ENCODE measurements at places on chromosomes 3 and 15.

DNA sequence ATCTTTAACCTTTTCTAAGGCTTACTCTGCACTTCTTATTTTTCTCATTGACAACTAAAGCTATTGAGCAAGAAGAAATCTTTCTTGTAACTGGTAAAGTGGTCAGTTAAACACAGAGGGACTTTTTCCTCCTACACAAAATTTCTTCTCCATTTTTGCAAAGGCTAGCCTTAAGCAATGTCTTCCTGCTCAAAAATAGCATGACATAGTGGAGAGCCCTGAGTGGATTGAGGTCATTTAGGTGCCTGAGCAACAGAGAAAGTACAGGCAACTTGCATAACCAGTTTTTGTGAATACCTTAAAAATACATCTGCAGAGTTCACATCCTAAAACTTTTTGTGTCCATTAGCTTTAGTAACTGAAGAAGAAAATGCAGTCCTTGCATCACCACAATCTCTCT lies 144.7 kb upstream of the TTC14 start:
- DNase-seq, result no peak

GRCh38 chr15:22863356-22863755 lies 24.9 kb downstream of the NIPA2 start:
- DNase-seq, result no peak

- no peak for DNase-seq
Observed at GRCh38 chr15:92681141-92681631, 25.6 kb upstream of the FAM174B start.

DNA sequence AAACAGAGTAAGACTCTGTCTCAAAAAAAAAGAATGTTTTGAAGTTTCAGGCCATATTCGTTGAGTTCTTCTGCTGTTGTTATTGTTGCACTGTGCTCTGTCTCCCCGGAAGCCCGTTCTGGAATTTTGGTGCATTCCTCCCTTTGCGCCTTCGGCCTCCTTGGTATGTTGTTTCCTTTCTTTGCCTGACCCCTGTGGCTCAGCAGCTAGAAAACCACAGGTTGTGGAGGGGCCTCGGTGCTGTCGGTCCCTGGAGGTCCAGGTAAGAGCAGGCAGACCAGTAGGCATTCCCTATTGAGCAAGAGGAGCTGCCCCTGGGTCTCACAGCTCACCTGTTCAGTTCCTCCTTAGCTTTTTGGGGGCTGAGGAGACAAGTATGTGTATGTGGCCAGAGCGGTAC lies 51.0 kb upstream of the DLG1 start:
- DNase-seq, result no peak

DNA sequence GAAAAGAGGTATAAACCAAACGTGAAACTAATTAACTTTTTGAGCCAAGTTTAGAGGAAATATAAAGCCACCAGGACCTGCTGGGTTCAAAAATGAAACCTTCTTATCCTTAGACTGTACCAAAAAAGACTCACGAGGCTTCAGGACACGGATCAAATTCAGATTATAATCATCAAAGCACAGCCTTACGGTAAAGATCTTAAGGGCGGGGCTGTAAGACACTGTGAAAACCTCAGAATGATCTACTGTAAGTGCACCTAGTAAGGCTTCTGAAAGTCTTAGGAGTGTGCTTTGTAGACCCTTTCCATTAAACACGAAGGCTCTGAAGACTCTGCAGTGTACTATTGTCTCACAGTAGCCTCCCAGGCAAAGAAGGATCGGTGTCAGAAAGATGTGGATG lies 26.8 kb downstream of the TARS3 start:
- no peak for DNase-seq

DNA sequence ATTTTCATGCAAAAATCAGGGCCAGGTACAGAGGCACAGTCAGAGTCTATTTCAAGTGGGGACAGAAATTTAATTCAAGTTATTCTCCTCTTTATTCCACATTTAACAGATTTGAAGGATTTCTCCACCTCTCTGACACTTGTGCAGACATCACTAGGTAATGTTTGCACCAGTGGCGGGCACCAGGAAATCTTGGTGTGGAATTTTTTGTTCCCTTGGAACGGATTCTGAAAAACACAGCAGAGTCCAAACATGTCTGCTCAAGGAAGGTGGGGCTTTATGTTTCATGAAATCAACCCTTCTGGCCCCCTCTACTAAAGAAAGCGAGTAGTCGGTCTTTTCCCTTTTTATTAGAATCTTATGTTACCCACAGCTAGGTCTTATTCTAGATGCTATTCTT lies 271.2 kb upstream of the MDFIC2 start:
- no peak for DNase-seq

Data from non-pigmented ciliary epithelial cell (primary cell).